ENCODE measurements at places on chromosomes 11 and 22.

DNA sequence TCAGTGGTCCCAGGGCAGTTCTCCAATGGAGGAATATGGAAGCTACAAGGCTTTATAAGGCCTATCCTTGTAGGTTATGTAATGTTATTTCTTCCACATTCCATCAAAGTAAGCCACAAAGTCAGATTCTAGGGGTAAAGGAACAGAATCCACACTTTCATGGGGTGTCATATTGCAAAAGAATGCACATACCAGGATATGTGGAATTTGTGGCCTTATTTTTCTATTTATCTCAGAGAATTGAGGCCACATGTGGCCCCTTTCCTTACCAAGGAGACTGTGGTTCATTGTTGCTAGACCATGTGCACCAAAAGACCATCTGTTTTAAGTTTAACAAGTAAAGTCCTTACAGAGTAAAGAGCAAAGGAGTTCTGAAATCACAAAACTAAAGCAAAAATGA is 12.9 kb downstream of the LRRC4C start:
- DNase-seq: no peak

DNA sequence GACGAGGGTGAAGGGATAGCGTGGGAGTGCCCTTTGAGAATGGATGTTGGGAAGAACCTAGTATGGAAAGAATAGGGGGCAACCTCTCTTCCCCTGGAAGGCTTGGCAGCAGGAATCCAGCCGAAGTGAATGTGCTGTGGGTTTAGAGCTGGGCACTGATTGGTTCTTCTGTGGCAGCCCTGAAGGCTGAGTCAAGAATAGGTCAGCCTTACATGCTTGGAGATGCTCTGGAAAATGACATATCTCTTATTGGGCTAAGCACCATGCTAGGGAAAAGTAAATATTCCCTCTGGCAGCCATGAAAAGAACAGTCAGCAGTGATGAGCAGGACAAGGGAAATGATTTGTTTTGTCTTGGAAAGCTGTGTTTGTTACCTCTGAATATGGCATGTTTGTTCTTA is 149.5 kb downstream of the COMMD9 start:
- DNase-seq: no peak

DNA sequence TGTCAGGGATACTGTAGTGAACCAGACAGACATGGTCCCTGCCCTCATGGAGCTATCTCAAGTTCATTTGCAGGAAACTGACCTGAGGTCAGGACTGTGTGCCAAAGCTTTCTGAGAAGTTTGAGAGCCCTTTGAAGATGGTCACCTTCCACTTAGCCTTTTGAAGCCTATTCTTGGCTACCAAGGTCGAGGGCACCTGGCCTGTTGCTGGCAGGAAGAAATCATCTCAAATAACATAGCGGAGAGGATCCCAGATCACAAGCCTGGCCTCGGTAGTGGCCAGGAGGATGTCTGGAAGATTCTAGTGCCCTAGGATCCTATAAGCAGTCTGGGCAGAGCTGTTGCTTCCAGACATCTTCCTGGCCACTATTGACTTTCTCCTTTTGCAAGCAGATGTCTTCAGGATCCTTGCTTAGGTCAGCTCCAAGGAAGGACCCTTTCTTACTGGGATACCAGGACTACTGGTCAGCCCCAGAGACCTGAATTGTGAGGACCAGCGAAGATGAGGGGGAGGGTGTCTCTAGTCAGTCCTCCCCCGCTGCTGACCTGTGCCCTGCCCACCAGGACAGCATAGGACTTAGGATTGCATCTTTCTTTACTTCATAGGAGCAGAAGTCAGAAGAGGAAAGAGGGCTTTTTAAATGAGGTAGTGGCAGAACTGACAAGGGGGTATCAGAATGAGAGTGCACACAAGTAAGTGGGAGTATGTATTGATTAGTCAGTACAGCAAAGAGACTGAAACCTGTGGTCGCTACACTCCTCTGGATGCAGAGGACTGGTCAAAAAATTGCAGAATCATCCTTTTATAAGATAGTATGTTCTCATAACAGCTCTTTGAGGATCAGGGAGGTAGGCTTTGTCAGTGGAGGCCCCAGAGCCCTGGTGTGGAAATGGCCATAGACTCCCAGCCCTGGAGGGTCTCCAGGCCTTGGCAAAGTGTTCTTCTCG is 94.8 kb downstream of the TEAD1 start:
- no peak for DNase-seq

GRCh38 chr22:30279046-30279788 is 10.1 kb downstream of the CASTOR1 start:
- no peak for DNase-seq

- no peak for DNase-seq
Measured at GRCh38 chr11:25562417-25562816, 769.5 kb upstream of the ANO3 start.

DNA sequence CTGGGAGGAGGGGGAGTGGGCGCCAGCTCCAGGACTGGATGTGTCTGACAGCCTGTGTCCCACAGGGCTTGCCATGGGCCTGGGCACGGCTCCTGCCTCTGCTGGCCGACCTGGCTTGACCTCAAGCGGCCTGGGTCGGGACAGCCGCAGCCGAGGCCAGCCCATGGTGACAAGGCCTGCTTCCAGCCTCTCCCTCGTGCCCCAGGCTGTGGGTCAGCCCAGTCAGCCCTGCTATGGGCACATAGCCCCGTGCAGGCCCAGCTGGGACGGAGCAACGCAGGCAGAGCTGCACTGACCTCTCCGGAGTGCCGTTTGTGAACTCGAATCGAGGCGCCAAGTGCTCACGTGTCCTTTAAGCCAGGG is 17.9 kb downstream of the OSBPL5 start:
- DNase-seq: no peak

GRCh38 chr11:44983786-44984185 is 33.1 kb upstream of the TP53I11 start:
- no peak for DNase-seq

GRCh38 chr11:68810164-68810563 is 31.6 kb downstream of the CPT1A start:
- no peak for DNase-seq

GRCh38 chr11:121421149-121421901 is 30.8 kb upstream of the SORL1 start:
- DNase-seq: no peak

DNA sequence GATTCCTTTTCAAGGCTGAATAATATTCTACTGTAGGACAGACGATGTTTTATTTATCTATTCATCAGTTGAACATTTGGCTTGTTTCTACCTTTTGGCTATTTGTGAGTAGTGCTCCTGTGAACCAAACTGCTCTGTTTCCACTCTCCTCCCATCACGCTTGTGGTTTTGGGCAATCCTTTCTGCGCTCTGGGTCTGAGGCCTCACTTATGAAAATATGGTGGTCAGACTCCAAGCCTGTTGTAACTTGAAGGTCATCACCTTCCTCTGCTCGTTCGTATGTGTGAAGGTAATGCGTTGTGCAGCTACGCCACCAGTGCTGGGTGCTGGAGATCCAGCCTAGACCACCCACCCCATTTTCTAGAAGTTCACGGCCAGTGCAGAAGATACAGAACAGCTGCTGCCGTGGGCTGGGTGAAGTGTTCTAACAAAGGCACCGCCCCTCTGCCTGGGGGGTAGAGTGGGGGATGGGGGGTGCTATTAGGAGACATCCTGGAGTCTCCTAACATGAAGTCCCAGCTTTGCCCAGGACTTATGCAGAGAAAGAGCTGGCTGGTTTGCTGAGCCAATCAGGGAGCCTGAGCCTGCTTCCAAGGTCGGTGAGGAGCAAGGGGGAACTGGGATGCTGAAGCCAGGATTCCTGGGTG is 21.0 kb downstream of the PTPN5 start:
- DNase-seq: no peak

GRCh38 chr11:35275786-35276170 is 136.8 kb downstream of the CD44 start:
- DNase-seq: no peak

DNA sequence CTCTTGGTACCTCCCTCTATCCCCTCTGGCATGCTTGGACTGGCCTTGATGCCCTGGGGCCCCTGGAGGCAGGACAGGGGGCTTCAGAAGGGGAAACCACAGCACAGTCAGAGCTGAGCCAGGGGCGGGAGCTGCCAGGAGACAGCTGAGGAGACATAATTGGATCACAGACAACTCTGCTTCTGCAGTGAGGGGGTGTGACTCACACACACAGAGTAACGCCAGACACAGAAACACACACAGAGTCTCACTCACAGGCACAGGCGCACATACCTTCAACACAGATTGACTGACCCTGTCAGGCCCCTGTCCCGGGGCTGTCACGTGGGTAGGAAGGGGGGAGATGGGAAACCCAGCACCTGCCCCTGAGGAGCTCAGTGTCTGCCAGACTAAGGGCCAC is 20.6 kb downstream of the STARD10 start:
- no peak for DNase-seq

- DNase-seq: no peak
Measured at GRCh38 chr22:20183101-20183500, 32.2 kb upstream of the CCDC188 start.

All from NCI-H510A treated with DMSO at 0.1 percent for 48 hours (cell line).